ENCODE measurements at places on chromosomes 12 and 14.

DNA sequence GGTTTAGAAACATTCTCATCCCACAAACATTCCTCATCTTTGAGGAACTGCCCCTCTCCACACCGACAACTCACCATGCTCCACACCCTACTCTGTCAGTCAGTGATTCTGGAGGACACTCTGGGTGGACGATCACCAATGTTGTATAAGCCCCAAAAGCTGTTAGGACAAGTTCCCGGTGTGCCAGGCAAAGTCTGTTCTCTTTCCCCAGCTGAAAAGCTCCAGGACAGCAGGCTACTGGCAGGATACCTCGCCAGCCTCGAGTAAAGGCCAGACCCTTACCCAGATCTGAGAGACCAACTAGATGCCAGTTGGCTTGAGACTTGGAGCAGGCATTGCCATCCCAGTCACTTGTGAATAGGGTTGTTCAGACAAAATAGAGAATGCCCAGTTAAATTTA, 12.0 kb downstream of the KRT5 start:
- no peak for DNase-seq

- no peak for DNase-seq
Observed at GRCh38 chr14:95294834-95295599, 24.7 kb downstream of the CLMN start.

DNA sequence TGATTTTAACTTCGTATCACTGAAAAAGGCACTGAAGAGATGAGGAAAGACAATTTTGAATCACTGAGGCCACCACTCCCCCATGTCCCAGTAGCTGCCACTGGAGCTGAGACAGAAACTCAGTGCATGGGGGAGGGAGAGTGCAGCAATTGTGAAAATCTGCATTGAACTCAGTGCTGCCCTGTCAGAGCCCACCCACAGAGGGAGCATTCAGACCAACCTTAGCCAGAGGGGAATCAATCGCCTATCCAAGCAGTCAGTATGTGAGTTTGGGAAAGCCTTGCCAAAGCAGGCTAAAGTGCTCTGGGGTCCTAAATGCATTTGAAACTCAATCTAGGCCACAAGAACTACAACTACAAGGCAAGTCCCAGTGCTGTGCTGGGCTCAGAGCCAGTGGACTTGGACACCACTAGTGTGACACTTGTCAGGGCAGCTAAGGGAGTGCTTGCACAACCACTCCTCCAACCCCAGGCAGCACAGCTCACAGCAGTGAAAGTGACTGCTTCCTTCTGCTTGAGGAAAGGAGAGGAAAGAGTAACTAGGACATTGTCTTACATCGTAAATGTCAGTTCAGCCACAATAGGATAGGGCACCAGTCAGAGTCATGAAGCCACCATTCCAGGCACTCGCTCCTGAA, 13.3 kb downstream of the RNASE3 start:
- DNase-seq = no peak

GRCh38 chr12:113472191-113473121, 785 bp upstream of the LHX5 start:
- DNase-seq = no peak

DNA sequence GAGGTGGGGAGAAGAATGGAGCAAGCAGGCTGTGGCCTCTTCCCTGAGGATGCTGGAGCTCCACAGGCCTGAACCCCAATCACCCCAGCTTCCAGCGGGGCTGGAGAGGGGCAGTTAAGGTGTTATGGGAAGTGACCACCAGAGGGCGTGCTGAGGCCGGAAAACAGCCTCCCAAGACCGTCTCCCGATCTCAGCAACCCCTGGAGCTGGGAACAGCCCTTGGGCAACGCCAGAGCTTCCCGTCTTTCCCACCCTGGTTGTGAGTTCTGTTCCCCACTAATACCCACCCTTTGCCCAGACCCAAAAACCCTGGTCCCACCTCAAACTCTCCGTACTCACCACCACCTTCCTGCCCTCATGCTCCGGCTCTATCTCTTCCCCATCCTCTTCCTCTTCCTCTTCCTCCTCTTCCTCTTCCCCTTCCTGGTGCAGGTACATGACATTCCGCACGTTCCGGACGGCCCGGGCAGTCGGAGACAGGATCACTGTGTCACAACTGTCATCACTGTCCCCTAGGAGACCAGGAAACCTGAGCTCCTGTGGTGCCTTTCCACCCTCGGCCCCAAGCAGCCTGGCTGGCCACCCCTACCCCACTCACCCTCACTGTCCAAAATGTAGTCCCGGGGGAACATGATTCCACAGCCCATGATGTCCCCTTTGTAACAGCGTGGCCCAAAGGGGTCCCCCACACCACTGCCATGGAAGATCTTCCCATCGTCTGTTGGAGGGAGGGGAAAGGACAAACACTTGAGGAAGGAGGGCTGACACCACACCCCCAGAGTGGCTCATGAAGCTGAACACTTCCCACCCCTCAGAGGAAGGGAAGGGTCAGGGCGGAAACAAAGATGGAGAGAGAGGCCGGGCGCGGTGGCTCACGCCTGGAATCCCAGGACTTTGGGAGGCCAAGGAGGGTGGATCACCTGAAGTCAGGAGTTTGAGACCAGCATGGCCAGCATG, 12.9 kb downstream of the SPRYD3 start:
- DNase-seq = peak; percentile 44

DNA sequence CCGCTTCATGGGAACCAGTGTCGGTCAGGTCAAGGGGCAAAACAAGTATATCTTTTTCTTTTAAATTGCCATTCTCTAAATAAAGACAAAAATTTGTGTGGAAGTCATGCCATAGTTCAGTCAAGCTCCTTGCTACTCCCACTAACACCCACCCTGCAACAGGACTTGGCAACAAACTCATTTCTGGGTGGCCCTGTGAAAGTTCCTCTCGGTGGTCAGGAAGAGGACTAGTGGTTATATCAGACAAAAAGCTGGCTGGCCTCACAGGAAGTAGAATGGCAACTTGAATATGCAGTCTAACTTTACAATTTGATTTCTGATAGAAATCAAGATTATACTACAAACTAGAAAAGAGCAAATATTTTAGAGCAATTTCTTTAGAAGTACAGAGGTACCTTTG, 11.2 kb downstream of the DHRS7 start:
- no peak for DNase-seq

DNA sequence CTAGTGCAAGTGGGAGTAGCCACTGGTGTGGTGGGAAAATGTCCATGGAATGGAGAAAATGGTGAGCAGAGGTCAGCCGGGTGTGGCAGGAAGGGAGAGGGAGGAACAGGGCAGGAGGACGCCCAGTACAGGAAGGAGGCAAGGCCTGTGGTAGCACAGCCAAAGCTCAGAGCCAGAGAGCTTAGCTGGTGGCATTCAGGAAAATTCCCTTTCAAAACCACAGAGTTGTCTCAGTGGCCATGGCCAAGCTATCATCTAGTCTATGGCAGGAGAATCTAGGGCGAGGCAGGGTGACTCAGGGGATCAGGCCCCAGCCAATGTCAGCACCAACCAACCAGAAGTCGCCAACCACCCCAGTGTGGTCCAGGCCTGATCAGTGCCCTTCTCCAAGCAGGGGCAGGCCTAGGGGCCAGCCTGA, 67.7 kb upstream of the DDX11 start:
- no peak for DNase-seq

DNA sequence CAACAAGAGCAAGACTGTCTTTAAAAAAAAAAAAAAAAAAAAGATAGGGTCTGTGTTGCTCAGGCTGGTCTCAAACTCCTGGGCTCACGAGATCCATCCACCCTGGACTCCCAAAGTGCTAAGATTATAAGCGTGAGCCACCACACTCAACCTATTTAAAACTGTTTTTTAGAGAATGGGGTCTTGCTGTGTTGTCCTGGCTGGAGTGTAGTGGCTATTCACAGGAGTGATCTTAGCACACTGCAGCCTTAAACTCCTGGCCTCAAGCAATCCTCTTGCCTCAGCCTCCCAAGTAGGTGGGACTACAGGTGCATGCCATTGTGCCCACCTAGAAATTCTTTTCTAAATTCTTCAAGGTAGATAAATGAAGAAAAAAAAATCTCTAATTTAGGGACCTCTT, 7.6 kb downstream of the COQ10A start:
- no peak for DNase-seq

- DNase-seq = no peak
Observed at GRCh38 chr12:112165624-112166023, 40.3 kb downstream of the TRAFD1 start.

- no peak for DNase-seq
Observed at GRCh38 chr12:52418576-52419110, 12.5 kb upstream of the KRT82 start.

GRCh38 chr14:52895000-52895399, 55.9 kb downstream of the FERMT2 start:
- no peak for DNase-seq

DNA sequence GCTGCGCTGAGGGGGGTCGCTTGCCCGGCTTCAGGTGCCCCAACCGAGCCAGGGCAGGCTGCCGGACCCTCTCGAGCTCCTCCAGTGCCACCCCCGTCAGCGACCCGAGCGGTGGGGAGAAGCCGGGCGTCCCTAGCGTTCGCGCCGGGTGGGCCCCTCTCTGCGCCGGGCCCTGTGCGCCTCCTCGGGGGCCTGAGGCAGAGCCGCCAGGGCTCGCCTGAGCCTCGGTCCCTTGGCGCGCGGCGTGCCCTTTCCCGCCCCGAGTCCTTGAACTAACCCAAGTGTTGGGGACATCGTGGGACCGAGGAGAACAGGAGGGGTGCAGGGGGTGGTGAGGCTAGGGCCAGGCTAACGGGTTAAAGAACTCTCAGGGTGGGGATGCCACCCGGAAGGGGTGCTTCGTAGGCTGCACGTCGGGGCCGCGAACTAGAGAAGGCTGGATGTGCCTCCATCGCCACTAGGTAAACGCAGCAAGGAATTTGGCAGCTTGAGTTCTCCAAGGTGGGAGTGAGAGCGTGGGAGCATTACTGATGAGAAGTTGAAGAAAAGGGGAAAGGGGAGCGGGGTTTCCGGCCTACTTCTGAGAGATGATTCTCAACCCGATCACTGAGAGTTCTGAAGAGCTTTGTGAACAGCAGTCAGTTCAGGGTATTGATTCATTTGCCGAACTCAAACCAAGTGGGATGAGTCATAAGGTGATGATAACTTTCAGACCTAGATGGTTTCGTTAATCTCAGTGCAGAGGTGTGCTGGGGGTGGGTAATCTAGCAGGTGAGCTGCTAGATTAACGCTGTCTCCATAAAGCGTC, 618 bp downstream of the RNF34 start:
- peak; percentile 16 for DNase-seq

GRCh38 chr12:122081697-122082221, 3.2 kb downstream of the MLXIP start:
- DNase-seq = no peak

DNA sequence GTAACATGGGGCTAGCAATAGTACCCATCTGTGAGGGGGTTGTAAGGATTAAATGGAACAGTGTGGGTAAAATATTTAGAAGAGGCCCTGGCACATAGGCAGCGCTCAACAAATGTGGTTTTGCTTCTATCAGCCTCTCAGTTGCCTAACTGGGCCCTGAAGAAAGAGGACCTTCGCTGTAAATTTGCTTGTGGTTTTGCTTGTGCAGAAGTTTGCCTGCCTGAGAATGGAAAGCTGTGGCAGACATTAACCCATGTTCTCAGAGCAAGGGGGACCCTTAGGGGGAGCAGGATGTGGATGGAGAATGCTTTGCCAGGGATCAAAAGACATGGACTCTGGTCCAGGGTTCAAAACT, 160.1 kb downstream of the BRMS1L start:
- no peak for DNase-seq

DNA sequence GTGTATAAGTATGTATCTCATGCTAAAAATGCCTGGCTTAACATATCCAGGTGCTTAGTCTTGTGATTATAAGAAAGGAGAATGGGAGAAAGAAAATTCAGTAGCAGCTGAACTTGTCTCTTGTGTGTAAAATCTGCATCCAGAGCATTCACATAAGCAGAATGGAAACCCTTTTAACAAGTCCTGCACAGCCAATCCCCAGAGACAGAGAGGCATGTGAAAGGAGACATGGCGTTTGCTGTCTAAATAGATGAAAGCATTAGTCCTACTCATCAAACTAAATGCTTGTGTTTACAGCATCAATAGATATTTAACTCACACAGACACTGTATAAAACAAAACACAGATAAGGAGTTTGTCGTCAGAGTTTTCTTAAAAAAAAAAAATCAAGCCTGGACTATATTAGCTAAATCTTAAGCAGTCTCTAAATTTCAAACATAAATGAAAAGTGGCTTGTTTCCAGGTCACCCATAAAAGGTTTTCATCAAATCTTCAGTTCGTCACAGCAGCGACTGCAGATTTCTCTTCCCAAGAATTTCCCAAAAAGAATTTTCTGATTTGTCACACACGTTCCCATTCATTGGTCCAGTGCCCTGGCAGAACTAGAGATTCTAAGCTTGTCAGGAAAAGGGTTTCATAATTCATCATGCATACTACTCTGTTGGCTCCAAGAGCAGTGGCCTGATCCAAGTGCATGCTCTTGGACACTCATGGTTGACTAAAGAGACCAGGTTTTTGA, 249.2 kb downstream of the BTG1 start:
- DNase-seq = no peak

DNA sequence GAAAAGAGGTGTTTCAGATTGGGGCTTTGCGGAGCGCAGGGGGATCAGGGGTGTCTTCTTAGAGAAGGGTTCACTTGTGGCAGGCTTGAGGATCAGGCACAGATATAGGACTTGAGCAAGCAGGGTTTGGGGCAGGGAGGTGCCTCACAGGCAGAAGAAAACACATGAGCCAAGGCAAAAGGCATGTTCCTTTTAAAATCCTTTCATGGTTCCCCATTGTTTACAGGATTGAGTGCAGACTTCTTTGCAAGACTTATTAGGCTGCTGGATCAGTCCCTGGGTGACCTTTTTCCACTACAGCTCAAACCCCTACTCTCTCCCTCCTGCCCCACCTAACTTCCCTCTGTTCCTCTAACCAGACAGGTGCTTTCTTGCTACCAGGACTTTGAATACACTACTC, 19.7 kb downstream of the HSPB8 start:
- no peak for DNase-seq

- no peak for DNase-seq
Observed at GRCh38 chr14:95132760-95133159, 24.6 kb downstream of the DICER1 start.

DNA sequence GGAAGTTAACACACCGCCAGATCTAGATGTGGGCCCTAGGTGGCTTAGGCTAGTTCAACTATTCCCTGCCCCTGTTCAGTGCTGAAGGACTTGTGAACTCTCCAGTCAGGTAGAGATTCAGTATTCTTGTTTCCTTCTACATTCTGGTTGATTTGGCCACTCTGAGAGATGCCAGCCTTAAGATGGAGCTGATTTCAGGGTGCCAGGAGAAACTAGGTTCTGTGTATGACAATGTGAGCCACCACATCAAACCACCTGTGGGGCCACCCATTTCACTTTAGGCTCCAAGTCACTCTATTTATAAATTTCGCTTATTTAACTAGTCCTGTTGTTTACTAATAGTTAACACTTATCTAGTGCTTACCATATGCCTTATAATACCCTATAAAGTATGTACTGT, 26.0 kb downstream of the FRMD6 start:
- no peak for DNase-seq

DNA sequence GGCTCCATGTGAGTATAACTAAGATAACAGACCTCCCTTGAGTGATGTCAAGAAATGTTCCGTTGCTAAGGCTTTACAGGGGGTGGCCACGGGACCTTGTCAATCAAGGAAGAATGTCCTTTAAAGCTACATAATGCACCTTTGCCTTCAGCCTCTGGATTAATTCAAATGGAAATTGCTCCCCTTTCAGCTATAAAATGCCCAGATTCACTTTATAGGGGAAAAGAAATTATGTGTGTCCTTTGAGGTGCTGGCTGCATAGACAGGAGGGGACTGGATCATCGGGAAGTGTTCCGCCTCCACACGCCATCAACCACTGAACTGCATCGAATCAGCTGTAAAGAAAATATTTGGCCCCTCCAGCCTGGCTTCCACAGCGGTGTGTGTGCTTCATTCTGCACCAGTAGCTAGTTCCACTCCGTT, 415.4 kb downstream of the DPF3 start:
- DNase-seq = no peak

All from stimulated activated CD8-positive, alpha-beta memory T cell treated with anti-CD3 and anti-CD28 coated beads, Interleukin-2, amount 100 ng/mL, for 48 hours (primary cell).